Esophagus mucosa (tissue), 1 donor: ENCODE measurements at places on chromosomes 16 and 17.

DNA sequence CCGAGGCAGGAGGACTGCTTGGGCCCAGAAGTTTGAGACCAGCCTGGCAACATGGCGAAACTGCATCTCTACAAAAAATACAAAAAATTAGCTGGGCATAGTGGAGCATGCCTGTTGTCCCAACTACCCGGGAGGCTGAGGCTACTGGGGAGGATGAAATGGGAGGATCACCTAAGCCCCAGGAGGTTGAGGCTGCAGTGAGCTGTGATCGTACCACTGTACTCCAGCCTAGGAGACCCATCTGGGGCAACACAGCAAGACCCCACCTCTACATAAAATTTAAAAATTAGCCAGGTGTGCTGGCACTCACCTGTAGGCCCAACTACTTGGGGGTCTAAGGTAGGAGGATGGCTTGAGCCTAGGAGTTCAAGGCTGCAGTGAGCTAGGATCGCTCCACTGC is 1.8 kb downstream of the PAM16 start:
- no peak for ATAC-seq

DNA sequence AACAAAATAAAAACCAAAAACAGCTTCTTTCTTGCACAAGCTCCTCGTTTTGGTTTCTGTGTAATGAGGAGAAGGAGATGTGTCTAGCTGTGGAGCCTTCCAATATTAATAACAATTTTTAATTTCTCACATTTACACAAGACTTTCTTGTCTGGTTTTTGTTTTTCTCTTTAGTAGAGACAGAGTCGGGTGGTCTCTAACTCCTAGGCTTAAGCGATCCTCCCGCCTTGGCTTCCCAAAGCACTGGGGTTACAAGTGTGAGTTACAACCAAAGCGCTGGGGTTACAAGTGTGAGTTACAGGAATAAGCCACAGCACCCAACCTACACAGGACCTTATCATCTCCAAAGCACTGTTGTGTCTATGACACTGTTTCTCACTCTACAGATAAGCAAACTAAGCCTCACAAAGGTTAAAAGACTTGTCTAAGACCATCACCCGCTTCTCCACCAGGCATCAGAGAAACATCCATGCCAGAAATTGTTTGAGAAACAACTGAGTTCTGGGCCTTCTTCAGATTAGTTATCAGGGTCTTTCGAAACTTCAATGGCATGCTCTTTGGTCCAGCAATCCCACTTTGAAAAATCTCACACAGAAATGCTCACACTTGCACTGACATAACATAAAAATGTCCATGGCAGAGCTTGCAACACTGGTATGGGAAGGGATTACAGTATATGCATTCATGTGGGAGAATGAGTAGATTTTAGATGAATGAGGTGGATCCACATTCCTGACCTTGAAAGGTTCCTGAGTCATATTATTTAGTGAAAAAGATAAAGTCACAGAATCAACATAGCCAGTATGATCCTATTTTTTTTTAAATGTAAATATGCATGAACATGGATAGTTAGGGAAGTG is 3.9 kb downstream of the ABAT start:
- ATAC-seq, result peak; percentile 79

DNA sequence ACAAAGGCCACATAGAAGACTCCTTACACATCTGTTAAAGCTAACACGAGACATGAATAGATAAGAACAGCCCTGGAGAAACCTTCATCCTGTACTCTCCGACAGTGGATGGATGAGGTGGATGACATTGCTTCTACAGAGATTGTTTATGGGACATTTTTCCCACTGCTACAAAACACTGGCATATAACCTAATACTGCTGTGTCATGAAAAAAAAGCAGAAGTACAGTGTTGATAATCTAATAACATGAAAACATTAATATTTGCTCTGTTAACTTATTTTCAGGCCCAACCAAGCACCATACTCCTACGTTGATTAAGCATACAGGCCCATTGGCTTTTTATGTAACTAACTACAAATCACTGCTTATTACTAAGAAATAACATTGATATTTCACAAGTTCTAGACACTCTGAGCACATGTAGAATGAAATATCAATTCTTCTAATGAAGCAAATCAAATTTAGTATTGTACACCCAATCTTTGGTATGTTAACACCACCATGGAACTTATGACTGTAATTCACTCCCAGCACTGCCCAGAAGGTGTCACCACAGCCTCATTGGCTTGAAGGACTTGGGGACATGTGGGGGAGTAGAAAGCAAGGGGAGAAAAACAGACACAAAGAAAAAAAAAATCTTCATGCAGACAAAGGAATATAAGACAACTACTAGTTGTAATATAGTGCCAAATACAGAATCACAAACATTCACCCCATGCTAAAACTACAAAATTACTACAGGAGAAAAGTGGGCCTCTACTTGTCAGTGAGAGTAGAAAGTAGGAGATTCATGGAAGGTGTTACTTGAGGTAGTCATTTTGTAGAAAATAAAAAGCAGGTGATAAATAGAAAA is 330.0 kb upstream of the PMFBP1 start:
- ATAC-seq, result peak; percentile 63

DNA sequence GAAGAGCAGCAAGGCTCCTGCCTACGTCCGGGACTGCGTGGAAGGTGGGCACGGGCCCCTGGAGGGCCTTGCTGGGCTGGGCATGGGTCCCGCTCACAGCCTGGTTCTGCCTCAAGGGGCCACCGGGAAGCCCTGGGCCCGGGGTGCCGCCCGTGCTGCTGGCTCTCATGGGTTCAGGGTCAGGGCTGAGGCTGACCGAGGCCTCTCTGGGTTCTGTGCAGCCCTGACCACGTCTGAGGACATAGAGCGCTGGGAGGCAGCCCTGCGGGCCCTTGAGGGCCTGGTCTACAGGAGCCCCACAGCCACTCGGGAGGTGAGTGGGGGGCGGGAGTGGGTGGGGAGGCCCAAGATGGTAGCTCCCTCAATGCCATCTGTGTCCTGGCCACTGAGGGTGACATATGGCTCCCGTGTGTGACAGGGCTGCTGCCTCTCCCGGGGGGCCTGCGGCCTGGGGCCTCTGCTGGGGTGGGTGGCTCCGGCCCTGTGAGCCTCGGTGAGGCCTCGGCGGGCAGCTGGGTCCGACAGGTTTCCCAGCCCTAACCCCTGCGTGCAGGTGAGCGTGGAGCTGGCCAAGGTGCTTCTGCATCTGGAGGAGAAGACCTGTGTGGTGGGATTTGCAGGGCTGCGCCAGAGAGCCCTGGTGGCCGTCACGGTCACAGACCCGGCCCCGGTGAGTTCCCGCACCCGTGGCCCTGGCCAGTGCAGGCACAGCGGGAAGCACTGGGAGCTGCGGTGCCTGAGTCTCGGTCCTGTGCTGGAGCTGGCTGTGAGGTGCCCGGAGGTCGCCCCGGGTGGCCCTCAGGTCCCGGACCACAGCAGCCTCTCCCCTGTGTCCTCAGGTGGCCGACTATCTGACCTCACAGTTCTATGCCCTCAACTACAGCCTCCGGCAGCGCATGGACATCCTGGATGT is 9.2 kb downstream of the TELO2 start:
- no peak for ATAC-seq

- ATAC-seq, result no peak
Measured at GRCh38 chr17:36014946-36015345, 2.8 kb downstream of the CCL23 start.

GRCh38 chr17:62865586-62865985 is 57.5 kb upstream of the MARCHF10 start:
- no peak for ATAC-seq
